ENCODE measurements at places on chromosomes 3 and 15.

GRCh38 chr3:10137178-10137577 is 4.4 kb upstream of the VHL start:
- DNase-seq, result no peak

- DNase-seq, result no peak
Measured at GRCh38 chr3:192831111-192831644, 86.5 kb downstream of the MB21D2 start.

GRCh38 chr3:115828401-115828800 is 205.1 kb downstream of the GAP43 start:
- DNase-seq, result no peak

DNA sequence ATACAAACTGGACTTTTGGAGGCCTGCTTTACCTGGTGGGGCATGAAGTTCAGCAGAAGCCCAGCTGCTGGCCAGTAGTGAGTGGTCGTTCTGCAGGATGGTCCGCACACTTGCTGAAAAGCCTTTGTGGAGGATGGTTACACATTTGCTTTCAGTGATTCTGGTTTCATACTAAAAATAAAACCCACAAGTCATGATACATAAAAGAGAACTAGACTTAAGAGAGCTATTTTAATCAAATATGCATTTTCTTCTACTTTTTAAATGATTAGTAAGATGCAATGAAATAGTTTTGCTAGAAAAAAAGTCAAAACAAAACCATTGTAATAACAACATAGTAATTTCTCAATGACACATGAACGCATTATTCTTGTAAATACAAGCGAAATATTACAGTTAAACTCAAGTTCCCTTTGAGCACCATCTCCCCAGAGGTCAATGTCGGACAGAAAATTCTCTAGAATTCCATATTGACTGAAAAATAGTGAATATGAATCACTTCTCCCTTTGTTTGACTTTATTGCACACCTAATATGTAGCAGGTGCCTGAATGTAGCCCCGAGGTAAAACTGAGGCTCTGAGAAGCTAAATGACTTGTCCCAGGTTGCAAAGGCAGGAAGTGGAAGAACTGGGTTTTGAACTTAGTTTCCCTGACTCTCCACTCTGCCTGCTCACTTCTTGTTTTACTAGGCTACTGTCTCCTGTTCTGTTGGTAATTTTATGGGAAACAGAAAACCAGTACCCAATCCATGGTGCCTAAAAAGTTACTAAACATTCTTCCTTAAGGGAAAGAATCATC is 8.3 kb downstream of the IL5RA start:
- DNase-seq, result no peak

DNA sequence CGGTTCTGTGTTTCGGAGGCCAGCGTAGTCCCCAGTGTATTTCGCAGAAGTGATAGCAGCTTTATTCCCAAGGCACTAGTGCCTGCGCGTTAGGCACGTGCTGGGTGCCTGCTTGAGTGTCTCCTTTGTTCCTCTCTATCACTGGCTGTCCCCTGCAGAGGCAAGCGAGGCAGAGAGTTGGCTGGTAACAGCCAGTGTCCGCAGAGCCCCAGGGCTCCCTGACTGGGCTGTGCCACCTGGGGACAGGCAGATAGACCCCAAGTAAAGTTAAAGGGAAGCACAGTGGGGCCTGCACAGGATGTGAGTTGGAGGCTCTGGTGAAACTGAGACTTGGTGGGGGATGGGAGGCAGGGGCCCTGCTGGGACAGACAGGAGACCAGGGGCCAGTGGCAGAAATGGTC is 50.7 kb downstream of the APBA2 start:
- DNase-seq, result no peak

GRCh38 chr3:43161684-43162229 is 55.9 kb upstream of the POMGNT2 start:
- no peak for DNase-seq

DNA sequence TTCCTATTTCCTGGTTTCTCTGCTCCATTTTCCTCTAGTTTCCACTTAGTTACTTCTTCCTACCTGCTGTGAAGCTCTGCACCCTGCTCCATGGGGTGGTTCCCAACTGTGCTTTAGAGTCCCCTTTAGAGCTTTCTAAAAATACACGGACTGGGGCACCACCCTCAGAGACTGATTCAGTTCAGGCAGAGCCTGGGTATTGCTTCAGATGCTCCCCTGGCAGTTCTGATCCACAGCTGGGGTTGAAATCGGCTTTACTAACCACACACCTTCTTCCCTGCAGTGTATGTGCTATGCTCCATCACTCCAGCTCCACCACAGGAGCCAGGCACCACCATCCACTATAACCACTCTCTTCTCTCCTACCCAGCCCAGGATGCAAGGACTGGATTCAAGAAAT is 12.6 kb downstream of the ANP32A start:
- DNase-seq, result no peak

- DNase-seq, result no peak
Measured at GRCh38 chr3:24196526-24196925, 251.4 kb downstream of the NR1D2 start.

- DNase-seq, result no peak
Measured at GRCh38 chr15:38072348-38073177, 138.1 kb downstream of the TMCO5A start.

DNA sequence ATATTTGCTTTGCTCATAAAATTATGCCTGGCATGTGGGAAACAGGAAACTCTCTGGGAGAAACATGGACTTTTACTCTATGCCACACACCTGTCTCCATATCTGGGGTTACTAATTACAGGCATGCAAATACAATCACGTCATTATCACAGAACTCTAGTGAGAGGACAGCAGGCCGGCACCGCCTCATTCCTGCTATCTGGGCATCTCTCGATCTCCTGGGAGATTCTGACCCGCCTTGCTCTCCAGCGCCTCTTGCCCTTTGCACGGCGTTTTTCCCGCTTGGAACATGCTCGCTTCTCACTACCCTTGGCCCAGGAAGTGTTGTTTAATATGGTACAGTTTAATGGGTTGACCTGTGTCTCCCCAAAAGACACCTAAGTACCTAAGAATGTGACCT is 45.4 kb upstream of the PARL start:
- no peak for DNase-seq

DNA sequence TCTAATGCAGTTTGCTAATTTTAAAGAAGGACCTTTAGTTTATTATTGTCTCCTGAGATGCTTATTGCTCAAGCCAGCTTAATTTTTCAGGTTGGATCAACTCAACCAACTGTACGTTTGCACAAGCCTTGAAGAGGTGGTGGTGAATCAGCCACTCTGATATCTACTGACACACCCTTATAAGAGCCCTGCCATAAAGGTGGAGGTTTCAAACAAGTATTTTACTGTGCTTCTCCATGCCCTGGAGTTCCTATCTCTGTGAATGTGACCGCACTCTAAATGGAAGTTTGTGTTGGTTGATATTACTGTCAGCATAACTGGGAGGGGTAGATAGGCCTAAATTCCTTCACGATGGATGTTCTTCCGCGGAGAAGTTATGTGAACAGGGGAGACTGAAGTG is 297.3 kb upstream of the UBE2E1 start:
- DNase-seq, result no peak

- no peak for DNase-seq
Measured at GRCh38 chr3:20218215-20218614, 32.2 kb upstream of the SGO1 start.

GRCh38 chr3:109177908-109178307 is 41.4 kb downstream of the C3orf85 start:
- DNase-seq, result no peak

Data from stimulated activated CD4-positive, alpha-beta T cell treated with anti-CD3 and anti-CD28 coated beads, Interleukin-2, amount 100 ng/mL, for 48 hours (primary cell).